AG08396 (cell line): ENCODE measurements at places on chromosomes 5 and 9.

DNA sequence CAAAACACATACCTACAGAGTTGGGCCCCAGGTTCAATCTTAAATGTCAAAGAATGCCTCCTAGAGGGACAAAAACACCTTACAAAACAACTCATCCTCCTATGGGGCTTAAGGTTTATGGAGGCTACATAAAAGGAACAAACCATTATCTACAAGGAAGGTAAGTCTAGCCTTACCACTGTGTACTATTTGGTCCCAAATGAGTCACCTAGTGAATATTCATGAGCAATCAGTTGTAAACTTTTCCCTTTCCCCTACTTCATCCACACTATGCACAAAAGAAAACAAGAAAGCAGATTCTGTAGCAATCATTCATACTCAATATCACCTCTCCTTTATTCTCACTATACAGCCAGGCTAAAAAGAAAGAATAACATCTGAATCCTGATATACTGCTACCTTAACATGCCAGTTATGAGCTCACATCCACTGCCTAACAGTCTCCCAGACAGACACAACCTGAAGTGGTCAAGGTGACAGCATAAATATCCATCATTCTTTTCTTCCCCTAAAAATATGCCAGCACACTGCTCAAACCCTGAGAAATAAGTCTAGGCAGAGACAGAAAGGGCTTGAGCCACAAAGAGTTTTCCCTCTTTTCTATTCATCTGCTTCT, 6.2 kb downstream of the OXCT1 start:
- DNase-seq = peak; percentile 29

- no peak for DNase-seq
Observed at GRCh38 chr5:145984072-145984471, 47.7 kb downstream of the SH3RF2 start.

- DNase-seq = no peak
Observed at GRCh38 chr5:111574311-111574710, 62.0 kb upstream of the STARD4 start.

- DNase-seq = peak; percentile 43
Observed at GRCh38 chr5:180208435-180209081, 453 bp downstream of the RASGEF1C start.

DNA sequence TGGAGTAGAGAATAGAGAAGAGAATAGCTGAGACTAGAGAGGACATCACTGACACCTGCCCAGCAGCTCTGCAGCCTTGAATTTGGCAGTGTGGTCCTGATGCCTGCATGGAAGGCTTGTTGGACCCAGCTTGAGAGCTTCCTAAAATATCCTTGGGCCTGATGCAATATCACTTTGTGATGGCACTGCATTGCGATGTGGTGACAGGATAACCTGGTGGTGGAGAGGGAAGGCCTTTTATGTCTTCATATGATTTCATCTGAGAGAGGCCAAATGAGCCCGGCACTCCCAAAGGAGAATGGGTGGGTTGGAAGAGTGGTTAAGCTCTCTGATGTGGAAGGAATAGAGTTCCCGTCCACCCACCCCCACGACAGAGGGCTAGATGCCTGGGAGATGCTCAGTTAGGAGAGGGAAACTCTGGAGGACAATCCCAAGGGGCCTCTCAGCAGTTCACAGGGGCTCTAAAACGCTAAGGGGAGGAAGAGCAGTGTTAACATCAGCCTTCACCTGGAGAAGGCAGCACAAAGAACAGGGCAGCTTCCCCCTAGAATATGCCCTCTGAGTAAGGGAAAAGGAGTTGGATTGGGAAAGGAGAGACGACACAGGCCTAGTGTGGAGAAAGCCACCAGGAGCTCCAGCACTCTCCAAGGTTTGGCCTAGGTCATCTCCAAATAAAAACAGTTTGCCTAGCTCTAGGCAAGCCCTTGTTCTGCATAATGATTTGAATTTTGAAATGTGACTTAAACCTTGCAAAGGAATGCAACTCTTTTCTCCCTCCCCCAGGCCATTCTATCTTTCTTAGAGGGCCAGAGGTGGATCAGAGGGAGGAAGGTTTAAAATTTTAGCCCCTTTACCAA, 99.8 kb upstream of the SSBP2 start:
- DNase-seq = peak; percentile 12

DNA sequence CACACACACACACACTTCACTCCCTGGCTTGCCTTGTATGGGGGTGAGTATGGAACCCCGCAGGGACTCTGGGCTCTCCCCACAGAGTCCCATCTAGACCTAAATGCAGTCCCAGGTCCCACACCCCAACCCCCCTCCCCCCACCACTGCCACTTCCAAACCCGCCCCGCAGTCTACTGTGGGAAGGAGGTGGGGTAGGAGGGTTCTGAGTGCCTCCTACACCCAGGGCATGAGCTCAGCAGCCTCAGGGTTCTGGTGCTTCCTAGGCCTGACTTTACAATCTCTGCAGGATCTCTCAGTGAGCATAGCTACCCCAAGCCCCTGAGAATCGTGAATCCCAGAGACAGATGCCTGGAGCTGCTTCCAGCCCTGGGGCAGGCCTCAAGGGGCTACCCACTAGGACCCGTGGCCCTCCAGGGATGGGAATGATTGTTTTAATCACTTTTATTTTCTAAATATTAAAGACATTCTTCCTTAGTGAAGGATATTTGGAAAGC, 1.5 kb upstream of the NACC2 start:
- no peak for DNase-seq

- no peak for DNase-seq
Observed at GRCh38 chr5:78328585-78329173, 31.7 kb upstream of the SCAMP1 start.

GRCh38 chr9:34376596-34377403, at the start of gene MYORG:
TSS of gene MYORG (minus strand) at chr9:34376898. CDS start at chr9:34372943, 3,955 bp downstream.
- peak; percentile 94 for DNase-seq

- no peak for DNase-seq
Observed at GRCh38 chr9:118568704-118569103, 800.5 kb downstream of the BRINP1 start.

DNA sequence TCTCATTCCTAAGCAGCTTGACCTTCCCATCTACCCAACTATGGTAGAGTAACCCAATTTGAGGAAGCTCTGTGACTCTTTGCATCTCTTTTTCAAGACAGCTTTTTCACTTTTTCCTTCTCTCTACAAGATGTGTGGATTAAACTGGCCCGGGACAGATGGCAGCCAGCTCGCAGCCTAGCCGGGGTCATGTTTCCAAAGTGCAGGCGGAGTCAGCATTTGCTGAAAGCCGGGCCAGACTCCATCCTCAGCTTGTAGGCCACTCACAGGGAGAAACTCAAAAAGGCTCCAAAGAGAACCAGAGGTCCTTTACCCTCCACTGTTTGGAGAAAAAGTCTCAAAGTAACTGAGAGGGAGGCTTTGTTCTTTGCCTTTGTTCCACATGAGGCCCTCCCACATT, 286.8 kb upstream of the PANK3 start:
- no peak for DNase-seq

GRCh38 chr5:106140101-106140500, 1530.6 kb downstream of the EFNA5 start:
- no peak for DNase-seq

- DNase-seq = no peak
Observed at GRCh38 chr5:142982821-142983200, 212.6 kb downstream of the ARHGAP26 start.
